ENCODE measurements at places on chromosomes 7 and 10.
A peak's percentile ranks its signal among the peaks of the same experiment; 100 is the strongest.

- peak; percentile 81 for DNase-seq
Measured at GRCh38 chr7:84025332-84025927, 169.2 kb downstream of the SEMA3A start.

- no peak for DNase-seq
Measured at GRCh38 chr7:100122067-100122466, 2.6 kb downstream of the CNPY4 start.

GRCh38 chr7:125061-125475 lies 67.3 kb upstream of the FAM20C start:
- DNase-seq, result no peak

DNA sequence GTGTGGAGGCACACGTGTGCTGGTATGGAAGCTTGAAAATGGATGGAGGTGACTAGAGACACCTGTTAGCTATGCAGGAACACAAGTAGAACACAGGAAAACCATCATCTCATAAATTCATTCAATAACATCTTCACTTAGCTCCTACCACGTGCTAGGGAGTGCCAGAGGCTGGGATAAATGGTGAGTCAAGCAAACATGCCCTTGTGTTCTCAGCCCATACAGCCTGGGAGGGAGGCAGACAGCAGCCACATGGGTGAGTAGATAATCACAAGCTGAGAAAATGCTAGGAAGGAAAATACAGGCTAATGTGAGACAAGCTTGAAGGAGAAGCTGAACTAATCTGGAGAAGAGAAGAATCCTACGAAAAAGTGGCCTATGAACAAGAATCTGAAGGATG lies 468.0 kb upstream of the ZMIZ1 start:
- no peak for DNase-seq
